ENCODE measurements at places on chromosomes 11 and 22. TPM values are rescaled to one million over a fixed set of nuclear protein-coding genes. Genes with fewer than 3 reads are reported as not detected.
A peak's percentile ranks its signal among the peaks of the same experiment; 100 is the strongest.

DNA sequence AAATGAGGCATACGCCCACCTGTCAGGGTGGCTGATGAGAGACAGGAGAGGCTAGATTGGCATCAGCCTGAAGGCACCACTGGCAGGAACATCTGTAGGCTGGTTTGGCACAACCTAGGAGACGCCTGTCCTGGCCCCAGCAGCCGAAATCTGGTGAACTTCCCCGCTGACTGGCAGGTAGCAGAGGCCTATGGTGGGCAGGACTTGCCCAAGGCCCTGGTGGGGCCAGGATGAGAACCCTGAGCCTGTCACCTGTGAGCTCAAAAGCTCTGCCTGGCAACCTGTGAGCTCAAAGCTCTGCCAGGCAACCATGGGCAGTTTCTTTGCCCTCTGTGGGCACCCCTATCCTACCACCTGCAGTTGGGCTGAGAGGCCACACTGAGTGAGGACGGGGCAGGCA is 2.5 kb downstream of the DERL3 start:
- no peak for DNase-seq

ZBTB16 gene
- total RNA-seq = not detected

- no peak for DNase-seq
Measured at GRCh38 chr22:32904044-32904443, 102.5 kb downstream of the TIMP3 start.

- DNase-seq = no peak
Measured at GRCh38 chr11:30292545-30292944, 30.4 kb upstream of the ARL14EP start.

- DNase-seq = no peak
Measured at GRCh38 chr11:30879322-30880005, 293.3 kb upstream of the MPPED2 start.

UCP3 gene
- total RNA-seq = not detected

DNA sequence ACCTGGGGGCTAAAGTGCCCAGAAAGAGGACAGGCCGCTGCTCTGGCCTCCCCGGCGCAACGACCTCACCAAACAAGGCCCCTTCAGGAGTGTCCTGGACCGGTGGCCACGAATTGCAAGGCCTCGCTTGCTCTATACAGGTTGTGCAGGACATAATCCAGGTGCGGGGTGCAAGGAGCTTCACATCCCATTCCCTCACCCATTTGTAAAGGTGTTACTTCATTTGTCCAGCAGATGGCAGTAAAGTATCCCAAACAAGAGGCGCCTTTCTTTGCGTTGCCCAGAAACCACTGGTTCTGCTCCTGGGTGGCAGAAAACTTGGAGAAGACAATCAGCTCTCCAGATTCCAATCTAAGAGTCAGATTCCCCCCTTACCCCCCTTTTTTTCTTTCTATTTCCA is 35.9 kb upstream of the PRDM11 start:
- DNase-seq = no peak

DNA sequence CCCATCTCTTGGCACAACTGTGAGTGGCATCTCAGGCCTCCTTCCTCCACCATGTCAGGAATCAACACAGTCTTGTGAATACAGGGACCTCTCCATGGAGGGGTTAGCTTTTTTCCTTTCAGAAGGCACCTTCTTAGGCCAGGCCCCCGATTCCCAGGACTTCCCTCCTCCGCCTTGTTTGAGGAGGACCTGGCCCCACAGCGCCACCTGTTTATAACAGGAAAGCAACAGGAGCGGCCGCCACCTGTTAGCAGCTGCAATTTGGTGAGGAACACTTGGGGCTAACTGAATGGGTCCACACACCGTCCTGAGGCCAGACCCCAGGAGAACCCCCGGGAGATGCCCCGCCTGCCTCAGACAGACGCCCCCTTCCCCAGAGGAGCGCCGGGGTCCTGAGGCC is 3.8 kb upstream of the PKP3 start:
- DNase-seq = no peak

DNA sequence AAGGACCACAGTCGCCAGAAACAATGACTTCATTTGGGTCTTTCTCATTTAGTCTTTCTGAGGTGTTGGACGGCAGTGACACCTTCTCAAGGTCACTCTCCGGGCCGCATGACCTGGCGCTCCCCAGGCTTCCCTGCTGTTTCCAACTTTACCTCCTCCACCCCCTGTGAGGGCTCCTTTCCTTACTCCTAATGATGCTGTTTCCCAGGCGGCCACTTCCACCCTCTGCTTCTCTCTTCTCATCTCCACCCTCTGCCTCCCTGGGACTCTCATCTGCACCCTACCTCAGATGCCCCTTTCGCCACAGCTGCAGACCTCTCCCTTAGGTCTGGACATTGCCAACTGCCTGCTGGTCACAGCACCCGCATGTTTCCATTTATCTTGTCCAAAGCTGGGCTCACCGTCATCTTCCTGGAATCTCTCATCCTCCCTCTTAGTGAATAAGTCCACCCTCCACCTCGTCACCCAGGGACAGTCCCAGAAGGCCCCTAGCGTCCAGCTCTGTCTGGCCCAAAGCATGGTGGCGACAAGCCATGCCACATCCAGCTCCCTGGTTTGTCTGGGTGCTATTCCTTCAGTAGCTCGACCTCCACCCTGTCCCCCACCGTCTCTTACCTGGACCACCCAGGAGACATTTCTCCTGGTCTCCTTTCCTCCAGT is 113.8 kb downstream of the BUD13 start:
- DNase-seq = no peak

GRCh38 chr11:46270684-46271083 is 6.8 kb upstream of the CREB3L1 start:
- DNase-seq = no peak

DNA sequence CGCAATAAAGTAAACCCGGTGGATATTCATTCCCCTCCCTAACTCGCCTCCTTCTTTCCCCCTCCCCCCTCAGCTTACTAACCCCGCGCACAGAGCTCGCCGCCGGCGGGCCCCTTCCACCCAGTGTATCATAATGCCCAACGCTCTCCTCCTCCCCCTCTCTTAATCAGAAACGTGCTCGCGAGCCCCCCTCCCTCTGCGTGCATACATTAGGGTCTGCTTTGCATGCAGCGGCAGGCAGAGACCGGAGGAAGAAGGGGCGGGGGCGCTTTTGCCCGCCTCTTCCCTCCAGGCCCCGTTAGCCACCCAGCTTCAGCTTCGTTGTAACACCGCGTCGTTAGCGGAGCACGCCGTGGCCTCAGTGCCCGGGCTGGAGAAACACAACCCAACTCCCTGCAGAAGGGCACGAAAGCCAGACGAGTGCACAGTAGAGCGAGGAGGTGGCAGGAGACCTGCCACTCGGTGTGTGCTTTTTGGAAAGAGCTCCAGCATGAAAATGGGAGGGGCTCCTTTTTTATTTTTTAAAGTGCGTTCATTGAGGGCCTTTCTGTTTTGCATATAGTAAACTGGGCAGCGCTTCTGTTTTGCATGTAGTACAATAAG is 901 bp upstream of the KMT2A start:
- peak; percentile 77 for DNase-seq

GRCh38 chr11:100098560-100098959 is 588.5 kb upstream of the ARHGAP42 start:
- DNase-seq = peak; percentile 10

- DNase-seq = no peak
Measured at GRCh38 chr22:23257889-23258825, 77.8 kb downstream of the BCR start.

CCDC15 gene
- 3.9 TPM for total RNA-seq

- no peak for DNase-seq
Measured at GRCh38 chr11:28457481-28458065, 349.4 kb downstream of the METTL15 start.

DNA sequence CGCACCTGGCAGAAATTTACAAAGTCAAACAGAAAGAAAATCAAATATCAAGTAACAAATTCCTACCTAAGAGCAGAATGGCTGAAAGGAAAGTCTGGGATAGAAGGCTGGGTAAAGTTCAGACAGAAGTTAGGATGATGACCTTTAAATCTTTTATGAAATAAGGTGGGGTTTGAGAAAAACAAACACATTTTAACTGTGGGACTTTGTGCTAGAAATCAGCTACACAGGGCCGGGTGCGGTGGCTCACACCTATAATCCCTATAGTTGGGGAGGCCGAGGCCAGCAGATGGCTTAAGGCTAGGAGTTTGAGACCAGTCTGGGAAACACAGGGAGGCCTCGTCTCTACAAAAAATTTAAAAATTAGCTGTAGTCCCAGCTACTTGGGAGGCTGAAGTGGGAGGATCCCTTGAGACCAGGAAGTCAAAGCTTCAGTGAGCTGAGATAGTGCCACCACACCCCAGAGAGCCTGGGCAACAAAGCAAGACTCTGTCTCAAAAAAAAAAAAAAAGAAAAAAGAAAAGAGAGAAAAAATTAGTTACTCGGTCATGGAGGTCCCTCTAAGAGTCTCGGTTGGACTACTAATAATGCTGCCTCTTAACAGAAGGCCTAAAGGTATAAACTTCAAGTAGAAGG is 119.7 kb upstream of the BID start:
- DNase-seq = no peak

BACE1-AS gene
- total RNA-seq = 0.15 TPM

DNA sequence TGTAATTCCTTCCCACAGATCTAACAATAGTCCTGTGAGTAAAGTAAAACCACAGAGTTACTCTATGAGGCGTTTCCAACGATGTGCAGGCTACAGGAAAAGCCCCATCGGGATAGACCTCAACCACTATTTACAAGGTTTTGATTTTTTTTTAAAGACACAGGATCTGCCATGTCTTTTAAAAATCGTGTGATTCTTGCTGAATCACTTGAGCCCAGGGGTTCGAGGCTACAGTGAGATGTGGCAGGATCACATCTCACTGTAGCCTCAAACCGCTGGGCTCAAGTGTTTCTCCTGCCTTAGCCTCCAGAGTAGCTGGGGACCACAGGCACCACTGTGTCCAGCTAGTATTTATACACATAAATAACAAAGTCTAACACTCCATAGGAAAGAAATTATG is 7.8 kb downstream of the TAF1D start:
- DNase-seq = no peak

ACRV1 gene
- total RNA-seq = not detected

DNA sequence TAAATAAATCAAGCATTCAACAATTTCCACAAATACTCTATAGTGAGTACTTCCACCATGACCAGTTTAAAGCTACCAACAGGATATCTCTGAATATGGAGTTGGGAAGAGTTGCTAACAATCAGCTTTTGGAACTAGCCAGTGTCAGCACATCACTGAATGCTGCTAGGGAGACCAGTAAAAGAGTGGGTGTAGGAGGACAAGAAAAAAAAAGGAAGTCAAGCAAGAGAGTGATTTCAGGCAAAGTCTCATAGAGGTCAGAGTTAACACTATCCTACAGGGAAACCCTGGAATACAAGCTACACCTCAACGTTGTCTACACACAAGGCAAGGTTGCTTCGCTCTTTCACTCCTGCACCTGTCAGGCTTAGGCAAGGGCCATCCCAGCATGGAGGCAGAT is 24.2 kb downstream of the EIF3F start:
- DNase-seq = no peak

DNA sequence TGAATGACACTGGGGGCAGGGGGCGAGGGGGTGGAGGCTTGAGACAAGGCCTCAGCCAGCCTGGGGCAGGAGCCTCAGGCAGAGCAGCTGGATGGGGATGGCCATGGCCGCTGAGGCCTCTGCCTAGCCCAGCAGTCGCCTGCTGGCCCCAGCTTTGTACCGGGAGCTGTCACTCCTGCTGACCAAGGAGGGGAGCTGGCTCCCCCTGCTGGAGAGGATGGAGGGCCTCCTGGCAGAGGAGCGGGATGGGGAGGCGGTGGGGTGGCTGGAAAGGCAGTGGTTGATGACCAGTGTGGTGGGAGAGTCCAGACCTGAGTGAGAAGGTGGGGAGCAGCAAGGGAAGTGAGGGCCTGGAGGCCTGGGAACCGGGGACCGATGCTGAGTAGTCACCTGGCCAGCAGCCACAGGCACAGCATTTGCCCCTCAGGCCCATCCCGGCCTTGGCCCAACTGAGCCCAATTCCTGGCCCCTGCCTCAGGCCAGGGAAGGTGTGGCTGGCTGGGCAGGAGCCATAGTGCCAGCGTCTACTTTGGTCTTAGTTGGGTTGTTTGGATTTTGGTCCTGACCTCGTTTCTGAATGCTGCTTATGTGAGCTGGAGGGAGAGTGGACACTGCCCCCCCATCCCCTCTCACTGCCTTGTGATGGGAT is 6.0 kb upstream of the SUSD2 start:
- peak; percentile 63 for DNase-seq

- DNase-seq = peak; percentile 86
Measured at GRCh38 chr22:18057568-18058209, 20.1 kb upstream of the PEX26 start.

DNA sequence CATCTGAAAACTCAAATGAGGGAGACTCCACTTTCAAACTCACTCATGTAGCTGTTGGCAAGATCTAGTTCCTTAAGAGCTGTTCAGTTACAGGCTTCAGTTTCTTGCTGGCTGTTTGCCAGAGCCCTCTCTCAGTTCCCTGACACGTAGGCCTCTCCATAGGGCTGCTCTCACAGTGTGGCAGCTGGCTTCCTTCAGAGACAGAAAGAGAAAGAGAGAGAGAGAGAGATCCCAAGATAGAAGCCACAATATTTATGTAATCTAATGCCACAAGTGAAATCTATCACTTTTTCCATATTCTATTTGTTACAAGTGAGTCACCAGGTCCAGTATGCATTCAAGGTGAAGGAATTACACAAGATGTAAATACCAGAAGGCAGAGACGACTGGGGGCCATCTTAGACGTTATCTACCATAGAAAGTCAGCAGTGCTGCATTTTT is 168.8 kb downstream of the RCN1 start:
- DNase-seq = peak; percentile 53

KDM4D gene
- 0.89 TPM for total RNA-seq

- DNase-seq = no peak
Measured at GRCh38 chr11:123757976-123758375, 3.7 kb upstream of the OR6X1 start.

GRCh38 chr11:29996016-29996415 is 20.8 kb downstream of the KCNA4 start:
- no peak for DNase-seq

KRTAP5-7 gene
- not detected for total RNA-seq

- DNase-seq = no peak
Measured at GRCh38 chr22:22779213-22779612, 108.4 kb upstream of the IGLL5 start.

GRCh38 chr11:128201009-128201408 is 386.3 kb downstream of the ETS1 start:
- DNase-seq = no peak

DNA sequence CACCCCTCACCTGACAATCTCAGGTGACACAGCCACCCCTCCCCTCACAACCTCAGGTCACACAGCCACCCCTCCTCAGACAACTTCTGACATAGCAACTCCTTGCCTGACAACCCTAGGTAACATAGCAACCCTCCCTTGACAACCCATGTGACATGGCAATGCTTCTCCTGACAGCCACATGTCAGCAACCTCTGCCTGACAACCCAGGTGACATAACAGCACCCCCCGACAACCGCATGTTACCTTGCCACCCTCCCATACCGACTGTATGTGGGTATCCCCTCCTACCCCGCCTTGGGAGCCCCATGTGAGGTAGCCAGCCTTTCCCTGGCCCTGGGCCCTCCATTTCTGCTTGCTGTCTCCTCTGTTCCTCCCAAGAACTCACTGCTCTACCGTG is 77.7 kb upstream of the B3GAT1 start:
- DNase-seq = no peak

All from MG63 (cell line).